ENCODE measurements at places on chromosomes 4 and X. TPM values are rescaled to one million over a fixed set of nuclear protein-coding genes. Genes with fewer than 3 reads are reported as not detected.
A peak's percentile ranks its signal among the peaks of the same experiment; 100 is the strongest.

Gene TCEAL7
- not detected for total RNA-seq

Gene QDPR
- 31.5 TPM for total RNA-seq

Gene TEX13D
- total RNA-seq, result 0.23 TPM

DNA sequence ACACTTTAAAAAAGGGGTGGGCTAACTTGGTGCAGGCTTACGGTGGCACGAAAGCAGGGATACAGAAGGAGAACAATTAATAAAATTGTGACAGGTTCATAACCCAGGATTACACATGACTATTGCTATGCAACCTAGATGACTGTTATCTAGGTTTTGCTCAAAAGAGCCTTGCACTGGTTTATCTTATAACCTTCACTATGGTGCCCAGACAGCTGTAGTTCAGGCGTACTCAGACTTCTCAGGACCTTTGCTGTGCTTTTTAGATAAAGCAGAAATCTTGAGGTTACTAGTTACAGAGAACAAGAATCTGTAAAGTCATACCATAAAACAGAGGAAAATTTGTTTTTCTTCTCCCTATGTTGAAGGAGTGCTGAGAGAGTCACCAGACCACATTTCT lies 44.4 kb downstream of the UGT2A3 start:
- DNase-seq, result no peak
- no peak overlapping the region for H3K27ac ChIP-seq
- no peaks in the 10 kb centered on the region for H3K4me1 ChIP-seq
- no peaks in the 10 kb centered on the region for H3K27me3 ChIP-seq
- no peak overlapping the region for H3K4me3 ChIP-seq

- no peaks in the 10 kb centered on the region for H3K27me3 ChIP-seq
- H3K4me1 ChIP-seq, result no peaks in the 10 kb centered on the region
- no peak overlapping the region for H3K27ac ChIP-seq
- H3K4me3 ChIP-seq, result no peak overlapping the region
These were observed 26.1 kb downstream of the RBM46 start for GRCh38 chr4:154807042-154807630.

DNA sequence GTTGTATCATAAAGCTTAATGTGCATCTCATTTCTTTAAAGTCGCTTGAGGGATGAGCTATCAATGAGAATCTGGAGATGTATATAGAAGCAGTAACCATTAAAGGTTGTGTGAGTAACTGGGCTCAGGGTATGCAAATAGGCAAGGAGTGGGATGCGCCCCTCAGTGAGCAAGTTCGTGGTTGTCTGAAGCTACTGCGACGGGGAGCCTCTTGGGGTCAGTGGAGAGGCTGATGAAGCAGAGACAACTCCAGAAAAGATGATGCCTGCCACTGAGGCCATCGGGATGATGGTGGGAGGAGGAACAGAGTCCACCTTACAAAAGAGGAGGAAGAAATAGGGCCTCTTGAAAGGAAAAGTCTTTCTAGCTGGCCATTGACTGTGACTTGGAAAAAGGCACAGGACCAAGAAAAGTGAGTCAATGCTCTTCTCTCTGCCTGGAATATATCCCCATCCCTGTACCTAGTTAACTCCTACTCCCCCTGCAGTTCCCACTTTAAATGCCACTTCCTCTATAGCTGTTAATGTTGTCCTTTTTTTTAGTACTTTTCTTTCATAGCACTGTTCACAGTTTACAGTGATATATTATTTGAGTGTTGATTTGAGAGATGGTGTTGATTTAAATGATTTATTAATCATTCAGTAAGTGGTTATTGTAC lies 51.4 kb upstream of the LSM6 start:
- peak; percentile 19 for DNase-seq
- no peak overlapping the region for H3K4me3 ChIP-seq
- no peaks in the 10 kb centered on the region for H3K36me3 ChIP-seq
- H3K27me3 ChIP-seq, result peaks cover 11% of the 10 kb centered on the region

- DNase-seq, result no peak
- H3K4me3 ChIP-seq, result no peak overlapping the region
- no peaks in the 10 kb centered on the region for H3K36me3 ChIP-seq
- H3K27ac ChIP-seq, result no peak overlapping the region
- H3K27me3 ChIP-seq, result no peaks in the 10 kb centered on the region
These were observed 31.8 kb downstream of the MSL3 start for GRCh38 chrX:11789809-11790208.

DNA sequence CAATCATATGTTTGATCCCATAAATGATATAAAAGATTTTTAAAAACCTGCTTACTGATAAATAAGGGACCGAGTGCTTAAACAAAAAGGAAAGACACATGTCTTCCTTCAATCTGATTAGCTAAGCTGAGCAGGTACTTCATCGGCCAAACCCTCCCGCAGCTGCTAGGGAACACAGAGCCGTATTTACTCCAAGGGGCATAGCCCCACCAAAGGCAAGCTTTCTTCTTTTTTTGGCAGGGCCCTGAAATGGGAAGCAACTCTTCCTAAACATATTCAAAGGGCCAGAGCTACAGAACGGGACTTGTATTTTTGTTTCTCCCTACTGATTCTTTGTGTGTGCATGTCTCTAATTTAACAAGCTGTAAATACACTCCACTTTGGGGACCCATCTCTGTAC lies 337.3 kb downstream of the NLGN4X start:
- no peak overlapping the region for H3K4me3 ChIP-seq
- H3K27ac ChIP-seq, result no peak overlapping the region
- no peaks in the 10 kb centered on the region for H3K36me3 ChIP-seq

DNA sequence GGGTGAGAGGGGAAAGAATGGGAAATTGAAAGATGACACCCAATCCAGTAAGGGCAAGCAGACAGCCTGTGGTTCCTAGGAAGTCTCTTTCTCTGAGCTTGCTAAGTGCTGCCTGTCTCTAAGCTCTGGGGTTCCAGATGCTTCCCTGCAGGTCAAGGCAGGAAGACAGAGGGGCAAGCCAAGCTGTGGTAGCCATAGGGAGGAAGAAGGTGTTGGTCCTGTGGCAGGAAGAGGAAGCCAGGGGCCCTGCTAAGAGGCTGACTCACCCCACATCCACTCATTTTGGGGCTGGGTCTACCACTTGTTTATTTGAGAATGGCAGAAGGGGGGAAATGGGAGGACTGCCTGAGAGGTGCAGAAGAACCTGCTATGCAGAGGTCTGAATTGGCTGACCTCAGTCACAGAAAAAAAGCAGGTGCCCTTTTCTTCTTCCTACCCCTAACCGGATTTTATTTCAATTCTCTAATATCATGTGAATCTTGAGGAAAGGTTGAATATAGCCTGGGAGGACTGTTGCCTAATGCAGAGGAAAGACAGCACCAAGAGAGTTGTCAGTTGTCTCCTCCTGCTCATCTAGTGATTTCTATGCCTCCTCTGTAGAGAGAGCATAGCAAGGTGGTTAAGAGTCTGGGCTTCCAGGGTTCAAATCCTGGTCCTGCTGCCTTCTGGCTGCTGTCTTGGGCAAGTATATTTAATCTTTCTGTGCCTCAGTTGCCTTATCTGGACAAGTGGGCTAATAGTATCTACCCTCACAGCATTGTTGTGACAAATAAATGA lies 27.4 kb downstream of the HOPX start:
- H3K4me1 ChIP-seq, result peaks cover 75% of the 10 kb centered on the region
- peaks cover 27% of the 10 kb centered on the region for H3K36me3 ChIP-seq
- H3K4me3 ChIP-seq, result peak overlapping the region; percentile 84

GRCh38 chr4:68577590-68577989 lies 1.5 kb upstream of the UGT2B17 start:
- no peak overlapping the region for H3K27ac ChIP-seq
- DNase-seq, result no peak
- peaks cover 1% of the 10 kb centered on the region for H3K27me3 ChIP-seq
- H3K4me1 ChIP-seq, result no peaks in the 10 kb centered on the region
- no peak overlapping the region for H3K4me3 ChIP-seq

Data from activated CD8-positive, alpha-beta T cell treated with anti-CD3 and anti-CD28 coated beads for 36 hours (primary cell).